ENCODE measurements at places on chromosomes 6 and 20. TPM values are rescaled to one million over a fixed set of nuclear protein-coding genes. Genes with fewer than 3 reads are reported as not detected.

DNA sequence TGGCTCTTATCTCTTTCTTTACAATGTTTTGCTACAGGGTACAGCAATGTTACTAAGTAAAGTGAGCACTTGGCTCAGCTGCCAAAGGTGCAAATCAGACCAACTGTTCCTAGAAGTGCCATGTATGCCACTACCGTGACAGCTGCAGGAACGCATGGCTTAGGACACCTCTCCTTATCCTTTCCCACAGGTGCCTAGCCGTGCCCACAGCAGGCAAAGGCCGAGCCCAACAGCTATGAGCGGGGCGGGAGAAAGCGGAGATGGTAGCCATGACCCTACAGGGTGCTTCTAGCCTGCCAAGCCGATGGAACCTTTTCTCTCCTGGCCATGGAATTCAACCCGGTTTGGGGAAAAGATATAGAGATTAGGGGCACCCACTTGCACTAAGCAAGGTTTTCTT lies 97.1 kb downstream of the FAXC start:
- no peak for DNase-seq

- no peak for DNase-seq
Measured at GRCh38 chr6:110822249-110822648, 7.0 kb upstream of the CDK19 start.

- DNase-seq, result no peak
Measured at GRCh38 chr6:86848986-86849385, 88.3 kb upstream of the HTR1E start.

DNA sequence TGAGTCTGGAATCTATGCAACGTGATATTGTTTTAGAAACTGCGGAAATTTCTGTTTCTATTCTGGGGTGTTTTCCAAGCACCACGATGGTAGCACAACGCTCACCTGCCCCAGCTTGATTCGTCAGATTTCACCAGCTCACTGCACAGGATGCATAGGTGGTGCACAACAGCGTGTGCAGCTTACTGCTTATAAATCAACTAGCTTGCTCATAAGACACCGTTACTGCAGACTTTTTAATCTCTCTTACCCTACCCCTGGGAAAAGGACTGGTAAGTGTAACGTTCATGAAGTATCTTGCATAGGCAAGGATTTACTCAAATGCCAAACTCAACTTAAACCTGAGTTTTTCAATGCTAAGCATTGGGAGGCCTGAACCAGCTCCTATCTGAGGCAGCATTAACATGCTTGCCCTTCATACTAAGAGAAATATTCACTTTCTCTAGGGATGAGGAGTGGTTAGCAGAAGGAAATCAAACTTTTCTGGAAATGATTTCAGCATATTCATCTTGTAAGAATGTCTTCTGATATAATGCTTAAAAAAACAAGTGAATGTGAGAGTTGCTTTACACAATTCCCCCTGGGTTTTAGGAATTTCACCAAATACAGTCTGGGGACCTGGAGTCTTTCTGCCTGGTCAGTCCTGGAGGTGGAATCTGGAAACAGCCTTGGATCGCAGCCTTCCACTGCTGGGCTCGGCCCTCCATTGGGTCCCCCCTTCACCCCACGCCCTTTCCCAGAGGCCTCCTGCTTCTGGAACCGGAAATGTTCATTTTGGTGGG lies 100.6 kb downstream of the DACT2 start:
- no peak for DNase-seq

DNA sequence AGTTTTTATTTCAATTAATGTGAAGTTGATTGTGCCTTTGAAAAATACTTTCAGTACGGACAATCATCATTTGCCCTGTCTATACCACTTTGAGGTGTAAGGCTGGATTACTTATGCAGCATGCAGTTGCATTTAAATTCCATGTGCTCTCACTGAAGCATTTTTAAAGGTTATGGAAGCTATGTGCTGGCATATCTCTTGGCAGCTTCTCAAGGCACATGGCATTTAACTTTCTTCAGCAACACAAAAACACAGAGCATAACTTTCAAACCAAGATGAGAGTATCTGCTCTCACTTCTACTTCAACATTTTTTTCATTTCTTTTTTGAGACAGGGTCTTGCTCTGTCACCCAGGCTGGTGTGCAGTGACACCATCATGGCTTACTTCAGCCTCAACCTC lies 360.6 kb upstream of the RUNX2 start:
- DNase-seq, result no peak

DNA sequence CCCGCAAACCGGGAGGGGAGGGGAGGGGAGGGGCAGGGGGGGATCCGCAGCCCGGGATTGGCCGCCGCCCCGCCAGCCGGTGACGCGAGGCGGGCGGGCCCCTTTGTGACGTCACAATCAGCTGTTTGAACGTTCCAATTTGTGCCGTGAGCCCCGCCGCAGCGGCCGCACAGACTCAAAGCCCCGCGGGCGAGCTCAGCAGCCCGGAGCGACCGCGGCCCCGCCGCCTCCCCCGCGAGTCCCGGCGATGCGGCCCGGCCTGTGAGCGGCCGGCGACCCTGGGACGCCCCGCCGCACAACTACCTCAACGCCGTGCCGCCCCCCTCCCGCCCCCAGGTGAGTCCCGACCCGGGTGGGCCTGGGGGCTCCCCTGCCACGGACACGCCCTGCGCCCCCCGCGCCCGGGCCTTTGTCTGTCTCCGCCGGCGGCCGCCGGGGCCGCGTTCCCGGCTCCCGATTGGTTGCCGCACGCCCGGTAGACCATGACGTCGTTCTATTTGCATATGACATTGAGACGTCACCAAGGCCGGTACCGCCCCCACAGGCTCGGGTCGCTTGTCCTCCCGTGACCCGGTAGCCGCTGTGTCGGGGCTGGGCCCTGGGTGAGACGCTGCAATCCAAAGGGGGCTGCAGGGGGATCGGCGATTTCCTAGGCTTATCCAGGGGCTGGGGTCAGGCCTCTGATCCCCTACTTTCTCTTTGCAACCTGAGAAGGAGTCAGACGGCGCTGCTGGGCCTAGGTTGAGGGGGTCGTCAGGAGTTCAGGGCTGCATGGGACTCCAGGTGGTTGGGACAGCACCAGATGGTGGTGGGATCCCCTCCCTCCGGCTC lies at the start of gene TP53INP2:
Gene TP53INP2, plus strand, starts transcription at position 168 of the 831 bp plus-strand sequence. CDS start 4,396 bp downstream, outside the sequence.
- peak; percentile 94 for DNase-seq

DNA sequence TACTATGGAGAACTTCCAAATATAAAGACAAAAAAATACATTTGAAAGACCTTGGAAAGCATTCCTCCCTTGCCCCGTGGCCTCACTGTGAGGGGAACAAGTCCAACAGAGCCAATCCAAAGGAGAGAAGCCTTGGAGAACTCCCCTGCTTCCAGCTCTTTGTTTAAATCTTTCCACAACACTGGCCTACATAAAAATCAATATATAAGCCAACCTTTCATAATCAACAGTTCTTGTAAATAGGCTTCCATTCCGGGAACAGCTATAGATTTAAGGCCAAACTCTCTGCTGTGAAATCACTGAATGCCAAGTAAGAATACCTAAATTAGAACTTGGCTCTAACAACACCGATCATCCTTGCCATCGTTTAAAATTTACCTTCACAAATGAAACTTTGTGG lies 242.1 kb downstream of the HACE1 start:
- DNase-seq, result no peak

DNA sequence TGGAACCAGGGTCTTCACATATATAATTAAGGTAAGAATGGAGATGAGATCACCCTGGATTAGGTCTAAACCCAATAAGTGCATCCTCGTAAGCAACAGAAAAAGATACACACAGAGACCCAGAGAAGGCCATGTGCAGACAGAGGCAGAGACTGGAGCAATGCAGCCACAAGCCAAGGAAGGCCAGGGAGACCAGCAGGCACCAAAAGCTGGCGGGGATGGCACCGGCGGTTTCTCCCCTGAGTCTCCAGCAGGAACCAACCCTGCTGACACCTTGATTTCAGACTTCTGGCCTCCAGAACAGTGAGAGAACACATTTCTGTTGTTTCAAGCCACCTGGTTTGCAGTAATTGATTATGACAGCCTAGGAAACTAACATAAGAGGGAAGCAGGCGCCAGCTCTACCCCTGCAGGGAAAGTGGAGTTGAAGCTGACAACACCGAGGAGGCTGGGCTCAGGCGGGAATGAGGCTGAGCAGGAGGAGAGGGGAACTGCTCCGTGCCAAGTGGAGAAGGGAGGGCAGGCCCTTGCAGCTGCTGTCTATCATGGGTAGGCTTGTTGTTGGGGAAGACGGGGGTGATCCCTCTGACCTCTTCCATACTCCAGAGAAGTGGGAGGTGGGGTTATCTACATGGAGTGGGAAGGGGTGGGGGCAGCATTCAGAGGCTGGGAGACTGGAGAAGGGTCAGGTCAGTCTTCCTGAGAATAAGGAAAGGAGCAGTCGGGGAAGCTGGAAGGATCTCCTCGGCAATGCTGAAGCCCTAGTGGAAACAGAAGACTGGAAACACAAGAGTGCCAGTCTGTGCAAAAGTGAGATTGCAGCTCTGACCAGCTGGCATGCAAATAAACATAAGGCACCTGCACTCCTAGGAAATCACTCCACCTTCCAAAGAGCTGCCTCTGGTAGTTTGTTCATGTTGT lies 72.7 kb downstream of the NFATC2 start:
- DNase-seq, result no peak

- DNase-seq, result no peak
Measured at GRCh38 chr6:91268941-91269340, 682.1 kb upstream of the MAP3K7 start.

GRCh38 chr6:87049779-87050178 lies 45.1 kb downstream of the CGA start:
- DNase-seq, result no peak

DNA sequence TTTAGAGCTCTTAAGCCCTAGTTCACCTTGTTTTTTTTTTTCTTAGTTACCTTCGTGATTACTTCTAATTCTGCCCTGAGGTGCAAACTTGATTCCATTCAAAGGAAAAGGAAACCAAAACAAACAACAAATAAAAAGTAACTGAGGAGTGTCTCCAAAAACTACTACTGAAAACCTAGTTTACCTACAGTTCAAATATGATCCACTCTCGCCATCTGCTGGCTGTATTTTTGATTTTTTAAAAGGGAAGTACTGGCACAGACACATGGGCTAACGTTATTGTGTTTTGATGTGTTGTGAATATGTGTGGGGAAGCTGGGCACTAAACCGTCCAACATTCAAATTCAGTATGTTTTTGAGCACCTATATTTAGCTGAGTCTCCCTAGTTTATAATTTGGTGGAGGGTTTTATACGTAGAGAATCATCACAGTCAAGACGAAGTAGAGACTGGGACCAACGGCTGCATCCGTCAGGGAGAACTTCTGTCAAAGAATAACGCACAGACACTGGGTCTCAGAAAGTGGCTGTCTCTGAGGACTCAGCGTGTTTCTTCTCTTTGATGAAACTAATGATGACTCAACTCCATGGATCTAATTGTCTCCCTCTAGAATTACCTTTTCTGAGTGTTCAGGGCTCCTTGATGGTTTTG lies 373.5 kb upstream of the BTBD3 start:
- DNase-seq, result no peak

GRCh38 chr6:71393471-71393870 lies 104.9 kb downstream of the OGFRL1 start:
- no peak for DNase-seq

DNA sequence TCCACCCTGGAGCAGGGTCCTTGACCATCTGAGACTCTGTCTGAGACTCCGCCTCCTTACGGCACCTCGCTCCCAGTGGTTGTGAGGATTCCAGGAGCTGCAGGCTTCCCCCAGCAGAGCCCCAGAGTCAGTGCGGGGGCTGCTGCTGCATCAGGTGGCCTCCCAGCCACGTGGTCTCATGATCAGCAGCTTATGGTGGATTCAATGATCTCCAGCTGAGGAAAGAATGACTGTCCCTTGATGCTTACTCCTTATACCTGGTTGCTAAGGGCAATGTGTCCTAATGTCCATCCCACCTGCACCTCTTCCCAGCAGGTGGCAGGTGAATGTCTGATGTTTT lies 40.0 kb downstream of the SLC22A1 start:
- DNase-seq, result no peak

GRCh38 chr6:25542984-25543910 lies 108.8 kb upstream of the SCGN start:
- no peak for DNase-seq

DNA sequence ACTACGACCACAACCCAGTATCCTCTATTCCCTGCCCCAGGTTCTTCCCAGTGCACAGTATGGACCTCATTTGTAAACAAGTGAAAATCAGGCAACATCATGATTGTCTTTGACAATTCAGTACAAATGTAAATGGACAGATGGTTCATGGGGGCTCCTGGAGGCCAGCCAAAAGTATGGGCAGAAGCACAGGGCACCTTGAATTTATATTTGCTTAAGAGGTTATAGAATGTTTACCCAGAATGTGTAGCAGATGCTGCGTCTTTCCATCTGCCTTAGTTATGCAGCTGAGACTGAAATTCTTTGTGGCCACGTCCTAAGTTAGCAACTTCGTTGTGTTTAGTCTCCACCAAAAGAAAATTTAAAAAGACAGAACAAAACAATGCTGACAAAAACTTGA lies 559.6 kb upstream of the NRSN1 start:
- no peak for DNase-seq

The SIRPD gene
- not detected for total RNA-seq

The CCM2L gene
- not detected for total RNA-seq

The FKBP1C gene
- 1.5 TPM for total RNA-seq

The IGF2R gene
- total RNA-seq, result 91.4 TPM

The REV3L gene
- 27.0 TPM for total RNA-seq

The PDYN gene
- total RNA-seq, result not detected

The SPINT4 gene
- total RNA-seq, result not detected

The SRSF12 gene
- total RNA-seq, result 0.81 TPM

The HCK gene
- 0.53 TPM for total RNA-seq

The NKX2-2 gene
- total RNA-seq, result not detected

All from CD8-positive, alpha-beta memory T cell (primary cell).